Epithelial cell of esophagus (primary cell): ENCODE measurements at places on chromosomes 12 and 14.

GRCh38 chr14:65228956-65229747 lies 126.8 kb upstream of the MAX start:
- DNase-seq: no peak

- peak; percentile 2 for DNase-seq
Observed at GRCh38 chr14:37384870-37385596, 187.3 kb downstream of the MIPOL1 start.

- no peak for DNase-seq
Observed at GRCh38 chr12:39779768-39780340, 160.3 kb upstream of the ABCD2 start.

GRCh38 chr14:78851189-78851588 lies 681.0 kb downstream of the NRXN3 start:
- DNase-seq: no peak

DNA sequence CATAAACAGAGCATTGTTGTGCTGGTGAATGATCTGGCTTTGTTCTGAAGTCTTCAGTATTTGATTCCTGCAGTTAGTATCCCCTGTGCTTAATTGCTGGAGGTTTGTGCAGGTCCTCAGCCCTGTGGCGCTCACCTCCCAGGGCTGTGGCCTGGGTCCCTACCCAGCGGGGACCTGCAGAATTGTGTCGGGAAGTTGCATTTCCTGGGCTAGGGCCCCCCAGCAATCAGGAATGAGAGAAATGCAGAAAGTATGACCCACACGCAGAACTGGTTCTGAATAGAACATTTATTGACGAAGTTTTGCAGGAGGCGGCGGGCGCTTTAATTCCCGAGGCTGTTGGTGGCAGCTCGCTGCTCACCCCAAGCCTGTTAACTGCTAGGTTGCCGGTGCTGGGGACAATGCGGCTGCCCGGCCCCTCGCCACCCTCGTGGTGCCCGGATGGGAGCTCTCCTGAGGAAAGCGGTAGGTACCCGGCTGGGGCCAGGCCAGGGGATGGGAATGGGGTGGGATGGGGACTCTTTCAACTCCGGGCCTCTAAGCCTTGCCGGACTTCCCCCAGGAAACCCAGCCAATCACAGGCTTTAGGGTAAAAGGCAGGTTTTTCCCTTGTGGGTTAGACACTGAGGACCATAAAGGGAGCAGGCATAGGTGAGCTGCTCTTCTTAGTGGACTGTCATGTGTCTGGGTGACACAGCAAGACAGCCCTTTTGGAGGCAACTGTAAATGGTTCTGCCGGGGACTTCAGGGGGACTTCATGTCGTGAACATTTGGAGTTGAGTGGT lies 11.6 kb downstream of the PLEKHG3 start:
- peak; percentile 27 for DNase-seq
